ENCODE measurements at places on chromosomes 12 and 14.

GRCh38 chr12:124920353-124920935 lies 6.0 kb upstream of the UBC start:
- DNase-seq, result no peak

DNA sequence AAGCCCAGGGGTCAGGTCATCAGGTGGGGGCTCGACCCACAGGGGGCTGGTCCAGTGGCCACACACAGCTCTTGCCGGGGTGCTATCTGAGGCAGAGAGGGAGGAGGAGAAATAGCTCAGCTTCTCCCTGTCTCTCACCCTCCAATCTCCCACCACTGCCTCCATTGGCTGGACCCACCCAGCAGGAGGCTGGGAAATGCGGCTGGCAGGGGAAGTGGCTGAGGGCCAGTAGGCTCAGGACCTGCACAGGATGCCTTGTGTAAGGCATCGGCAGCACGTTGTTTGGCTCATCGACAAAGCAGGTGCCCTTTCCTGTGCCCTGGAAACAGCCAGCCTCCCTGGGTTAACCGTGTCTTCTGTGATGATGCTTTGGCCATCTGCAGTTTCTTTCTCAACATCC lies 58.8 kb upstream of the SLC24A4 start:
- no peak for DNase-seq

DNA sequence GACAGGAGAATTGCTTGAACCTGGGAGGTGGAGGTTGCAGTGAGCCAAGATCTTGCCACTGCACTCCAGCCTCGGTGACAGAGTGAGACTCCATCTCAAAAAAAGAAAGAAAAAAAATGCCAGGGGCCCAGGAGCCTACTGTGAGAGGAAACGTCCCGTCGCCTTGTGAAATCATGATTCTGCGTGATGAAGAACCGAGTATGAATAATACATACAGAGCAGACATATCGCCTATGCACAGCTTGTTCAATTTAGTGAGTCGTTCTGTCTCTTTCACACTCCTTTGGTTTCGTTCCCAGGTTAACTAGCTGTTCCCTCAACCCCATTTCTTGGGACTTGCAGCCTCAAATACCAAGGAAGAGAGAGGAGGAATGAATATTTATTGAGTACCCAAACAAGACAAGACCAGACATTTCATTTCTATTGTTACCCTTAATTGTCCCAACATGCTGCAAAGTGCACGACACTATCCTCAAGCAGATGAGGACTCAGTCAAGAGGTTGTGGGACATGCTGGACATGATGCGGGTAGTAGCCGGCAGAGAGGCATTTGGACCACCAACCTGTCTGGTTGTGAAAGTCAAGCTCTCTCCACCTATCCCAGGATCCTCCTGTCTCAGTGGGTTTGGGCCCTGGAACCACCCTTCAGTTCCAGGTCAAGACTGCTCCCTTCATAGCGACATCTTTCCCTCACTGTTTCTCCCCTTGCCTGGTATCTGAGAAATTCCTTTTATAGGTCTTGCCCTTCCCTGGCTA lies 8.6 kb upstream of the CD27 start:
- no peak for DNase-seq

DNA sequence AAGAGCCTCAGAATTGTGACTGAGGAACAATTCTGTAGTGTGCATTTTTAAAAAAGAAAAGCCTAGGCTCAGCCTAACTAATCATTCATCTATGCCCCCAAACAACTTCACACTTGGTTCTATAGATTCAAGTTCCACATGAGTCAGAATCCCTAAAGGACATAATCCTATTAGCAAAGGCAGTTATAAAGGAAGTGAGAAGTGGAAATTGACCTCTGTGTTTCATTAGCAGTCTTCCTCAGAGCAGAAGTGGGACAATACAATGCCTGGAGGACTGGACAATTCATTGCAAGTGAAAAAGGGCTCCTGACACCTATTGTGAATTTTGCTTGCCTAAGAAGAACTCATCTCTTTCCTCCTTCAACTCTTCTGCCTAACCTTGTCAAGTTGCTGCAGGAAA lies 222.3 kb downstream of the PTPRO start:
- no peak for DNase-seq

GRCh38 chr12:107035733-107036132 lies 48.8 kb upstream of the MTERF2 start:
- no peak for DNase-seq

DNA sequence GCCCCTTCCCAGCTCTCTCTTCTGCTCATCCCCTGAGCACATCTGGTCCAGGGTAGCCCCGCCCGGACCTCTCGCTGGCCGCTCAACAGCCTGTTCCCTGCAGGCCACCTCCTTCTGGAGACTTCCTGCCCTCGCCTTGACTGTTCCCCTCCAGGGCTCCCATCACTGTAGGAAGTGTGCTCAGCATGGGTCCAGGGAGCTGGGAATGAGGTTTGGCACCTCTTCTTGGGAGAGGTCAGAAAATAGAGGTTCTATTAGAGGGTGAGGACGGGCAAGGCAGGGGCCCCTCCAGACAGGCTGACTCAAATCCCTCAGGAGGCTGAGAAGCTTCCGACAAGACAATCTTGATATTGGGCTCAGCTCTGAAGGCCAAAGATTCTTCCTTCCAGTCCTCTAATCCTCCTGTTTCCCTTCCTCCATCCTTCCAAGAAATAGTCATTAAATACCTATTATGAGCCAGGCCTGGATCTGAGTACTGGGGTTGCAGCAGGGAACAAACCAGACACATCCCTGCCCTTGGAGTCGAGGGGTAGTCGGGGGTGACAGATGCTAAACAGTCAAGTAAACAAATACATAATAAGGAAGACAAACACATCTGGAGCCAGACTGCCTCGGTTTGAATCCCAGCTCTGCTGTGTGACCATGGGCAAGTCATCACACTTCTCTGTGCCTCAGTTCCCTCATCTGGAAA lies 30.6 kb downstream of the CMKLR1 start:
- DNase-seq, result no peak

GRCh38 chr12:9991876-9992275 lies 7.0 kb downstream of the CLEC1B start:
- DNase-seq, result no peak

DNA sequence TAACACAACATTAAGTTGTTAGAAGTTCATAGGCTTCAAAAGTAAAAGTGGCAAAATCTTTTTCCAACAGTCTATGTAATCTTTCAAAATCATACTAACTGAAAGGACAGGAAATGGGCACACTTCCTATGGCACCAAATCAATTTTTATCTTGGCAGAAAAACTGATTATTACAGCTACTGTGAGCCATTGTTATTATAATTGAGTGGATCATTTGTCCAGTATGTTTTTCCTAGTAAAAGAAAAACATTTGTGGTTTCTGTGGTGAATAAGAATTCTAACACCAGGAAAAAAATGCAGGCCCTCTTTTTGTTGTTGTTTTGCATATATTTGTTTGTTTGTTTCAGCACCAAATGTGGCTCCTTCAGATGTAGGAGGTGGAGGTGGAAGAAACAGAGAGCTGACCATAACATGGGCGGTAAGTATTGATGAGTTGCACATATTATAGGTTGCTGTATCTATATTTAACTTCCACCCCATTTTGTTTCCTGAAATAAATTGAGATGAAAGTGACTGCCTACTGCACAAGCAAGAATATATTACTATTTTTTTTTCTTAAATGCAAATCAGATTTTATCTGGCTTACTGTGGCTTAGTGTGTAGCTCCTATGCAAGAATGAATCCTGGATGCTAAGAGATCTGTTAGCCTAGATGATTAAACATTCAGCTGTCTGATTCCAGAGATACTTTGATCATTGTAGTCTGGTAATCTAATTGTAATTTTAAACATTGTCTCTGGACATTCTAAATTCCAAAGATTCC lies 174.1 kb upstream of the PDZRN4 start:
- no peak for DNase-seq

DNA sequence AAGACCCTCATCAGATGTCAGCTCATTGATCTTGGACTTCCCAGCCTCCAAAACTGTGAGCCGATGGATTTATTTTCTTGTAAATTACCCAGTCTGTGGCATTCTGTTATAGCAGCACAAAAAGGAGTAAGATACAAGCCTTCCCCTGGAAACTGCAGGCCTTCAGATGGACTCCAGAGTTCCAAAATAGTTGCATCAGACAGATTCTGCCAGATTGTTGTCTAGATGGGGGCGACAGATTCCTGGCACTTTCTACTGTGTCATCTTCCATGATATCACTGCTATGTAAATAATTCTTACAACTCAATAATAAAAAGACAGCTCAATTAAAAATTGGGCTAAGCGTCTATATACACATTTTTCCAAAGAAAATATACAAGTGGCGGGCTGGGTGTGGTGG lies 17.2 kb upstream of the MARK3 start:
- no peak for DNase-seq

DNA sequence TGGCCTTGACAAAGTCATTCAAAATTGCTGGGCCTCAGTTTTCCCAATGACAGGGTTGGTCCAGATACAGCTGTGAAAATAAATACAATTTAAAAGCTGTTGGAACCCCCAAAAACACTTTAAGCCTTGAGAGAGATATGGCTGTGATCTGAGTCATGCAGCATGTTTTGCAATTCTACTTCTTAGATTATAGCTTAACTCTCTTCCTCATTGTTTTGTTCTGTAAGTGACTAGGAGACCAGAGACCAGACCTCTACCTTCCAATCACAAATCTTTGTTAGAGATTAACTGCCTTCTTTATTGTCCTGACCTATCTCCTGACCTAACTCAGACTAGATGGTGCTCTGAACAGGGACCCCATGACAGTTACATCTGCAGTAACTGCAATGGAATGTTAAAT lies 198.1 kb downstream of the STXBP6 start:
- no peak for DNase-seq

- DNase-seq, result no peak
These were observed 8.7 kb downstream of the POLE2 start for GRCh38 chr14:49679271-49679670.

DNA sequence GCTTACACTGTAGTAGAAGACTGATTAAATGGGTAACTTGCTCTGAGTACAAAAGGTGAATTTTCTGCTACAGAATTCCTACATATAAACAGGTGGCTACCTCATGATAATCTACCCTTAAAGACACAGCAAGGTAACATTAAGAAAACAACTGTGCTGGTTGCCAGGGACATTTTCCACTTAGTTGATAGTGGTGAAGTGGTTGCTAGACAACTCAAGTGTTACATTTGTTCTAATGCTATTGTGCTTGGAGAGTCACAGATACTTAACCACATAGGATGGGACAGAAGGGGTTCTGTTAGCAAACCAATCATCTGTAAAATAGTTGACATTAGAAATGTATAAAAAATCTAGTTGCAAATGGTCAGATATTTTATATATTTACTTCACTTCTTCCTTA lies 870.3 kb upstream of the SEL1L start:
- DNase-seq, result no peak

DNA sequence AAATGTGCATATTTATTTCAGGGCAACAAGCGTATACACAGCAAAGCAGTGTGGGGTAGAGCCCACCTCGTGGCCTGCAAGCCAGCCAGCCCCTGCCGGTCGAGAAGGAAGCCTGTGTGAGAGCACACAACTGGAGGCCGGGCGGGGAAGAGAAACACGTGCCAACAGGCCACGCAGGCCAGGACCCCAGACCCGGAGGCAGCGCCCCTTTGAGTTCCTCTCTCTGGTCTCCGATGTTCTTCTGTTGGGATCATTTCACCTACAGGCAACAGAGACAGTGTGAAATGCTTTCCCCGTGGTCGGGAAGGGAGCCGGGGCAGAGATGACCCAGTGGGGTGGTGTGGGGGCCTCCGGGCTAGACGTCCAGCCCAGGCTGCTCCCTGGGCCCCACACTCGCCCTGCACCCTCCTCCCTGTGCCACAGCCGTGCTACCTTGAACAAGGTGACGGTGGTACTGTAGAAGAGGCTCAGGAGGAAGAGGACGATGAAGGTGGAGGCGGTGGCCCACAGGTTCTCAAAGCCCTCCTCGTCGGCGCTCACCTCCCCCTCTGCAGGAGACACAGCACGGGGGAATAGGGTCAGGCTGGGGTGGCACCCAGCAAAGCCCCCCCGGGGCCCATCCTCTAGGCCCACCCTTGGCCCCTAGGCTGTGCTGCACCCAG lies 325.5 kb downstream of the TMEM121 start:
- DNase-seq, result no peak
